Daoy (cell line): ENCODE measurements at places on chromosomes 7 and 10. TPM values are rescaled to one million over a fixed set of nuclear protein-coding genes. Genes with fewer than 3 reads are reported as not detected.

Gene FAM180A
- not detected in 2 replicates for total RNA-seq

Gene PLA2G12B
- not detected in 2 replicates for total RNA-seq

Gene RBP4
- total RNA-seq, result not detected in 2 replicates

DNA sequence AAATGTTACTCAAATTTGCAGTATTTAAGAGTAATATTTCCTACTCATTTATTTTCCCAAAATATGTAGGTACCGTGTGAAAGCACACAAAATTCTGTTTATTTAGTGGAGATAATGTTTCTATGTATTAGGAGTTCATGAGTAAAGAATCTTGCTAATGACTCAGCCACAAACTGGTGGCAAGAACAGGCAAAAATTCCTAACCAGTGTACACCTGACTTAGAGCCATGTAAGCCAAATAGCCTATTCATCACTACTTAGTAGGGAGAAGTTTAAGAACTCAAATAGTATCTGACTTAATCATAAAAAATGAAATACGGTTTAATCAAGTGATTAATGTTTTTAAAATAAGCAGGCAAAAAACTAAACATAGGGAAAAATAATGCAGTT lies 169.0 kb downstream of the SRPK2 start:
- DNase-seq, result peak; percentile 66

Gene TRPV5
- total RNA-seq, result 0.06 TPM in 1 of 2 replicates, not detected in the other

DNA sequence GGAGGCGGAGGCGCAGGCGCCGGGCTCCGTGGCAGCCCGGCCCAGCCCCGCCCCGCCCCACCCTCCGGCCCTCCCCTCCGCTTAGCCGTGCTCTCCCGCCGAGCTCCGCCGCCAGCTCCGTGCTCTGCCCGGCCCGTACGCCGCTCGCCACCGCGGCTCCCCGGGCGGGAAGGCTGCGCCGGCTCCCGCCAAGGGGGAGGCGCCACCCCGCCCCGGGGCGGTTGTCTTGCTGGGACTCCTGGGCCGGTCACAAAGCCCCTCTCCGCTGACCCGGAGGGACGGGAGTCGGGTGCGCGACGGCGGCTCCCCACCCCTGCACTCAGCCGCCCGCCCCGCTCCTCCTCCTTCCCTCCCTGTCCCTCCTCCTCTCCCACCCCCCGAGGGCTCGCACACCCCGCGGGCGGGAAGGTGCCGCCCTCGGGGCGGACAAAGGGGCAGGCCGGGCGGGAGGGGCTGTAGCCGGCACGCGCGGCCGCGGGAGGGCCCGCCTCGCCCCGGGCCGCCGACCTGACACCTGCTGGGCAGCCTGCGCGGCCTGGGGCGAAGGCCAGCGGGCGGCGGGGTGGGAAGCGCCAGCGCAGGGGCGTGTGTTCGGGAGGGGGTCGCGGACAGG lies 11.5 kb upstream of the SP8 start:
- DNase-seq, result peak; percentile 91

Gene SPDYE1
- total RNA-seq, result not detected in 2 replicates

Gene CTAGE8
- 0.09 and 0.23 TPM in 2 replicates for total RNA-seq

- no peak for DNase-seq
These were observed 78.1 kb downstream of the C10orf105 start for GRCh38 chr10:71641449-71641848.

- DNase-seq, result no peak
These were observed 637.0 kb downstream of the ZNF716 start for GRCh38 chr7:58086871-58087535.

Gene ANKRD22
- not detected in 2 replicates for total RNA-seq

- no peak for DNase-seq
These were observed 69.7 kb upstream of the MGMT start for GRCh38 chr10:129397198-129397974.

- no peak for DNase-seq
These were observed 9.1 kb downstream of the GOT1 start for GRCh38 chr10:99421233-99421739.

- DNase-seq, result no peak
These were observed 213.8 kb downstream of the DNAJB6 start for GRCh38 chr7:157550300-157551275.

- DNase-seq, result no peak
These were observed 66.6 kb downstream of the TLL2 start for GRCh38 chr10:96446966-96447596.

Gene FLNC
- 67.5 and 81.1 TPM in 2 replicates for total RNA-seq

Gene RPEL1
- total RNA-seq, result 0.06 TPM in 2 replicates

Gene LIPN
- not detected in 2 replicates for total RNA-seq

- no peak for DNase-seq
These were observed 156.9 kb upstream of the GDF10 start for GRCh38 chr10:47143072-47143471.

- DNase-seq, result peak; percentile 85
These were observed 160.8 kb downstream of the CREB5 start for GRCh38 chr7:28573059-28573553.

- peak; percentile 75 for DNase-seq
These were observed 45.3 kb upstream of the BAMBI start for GRCh38 chr10:28631896-28632583.

DNA sequence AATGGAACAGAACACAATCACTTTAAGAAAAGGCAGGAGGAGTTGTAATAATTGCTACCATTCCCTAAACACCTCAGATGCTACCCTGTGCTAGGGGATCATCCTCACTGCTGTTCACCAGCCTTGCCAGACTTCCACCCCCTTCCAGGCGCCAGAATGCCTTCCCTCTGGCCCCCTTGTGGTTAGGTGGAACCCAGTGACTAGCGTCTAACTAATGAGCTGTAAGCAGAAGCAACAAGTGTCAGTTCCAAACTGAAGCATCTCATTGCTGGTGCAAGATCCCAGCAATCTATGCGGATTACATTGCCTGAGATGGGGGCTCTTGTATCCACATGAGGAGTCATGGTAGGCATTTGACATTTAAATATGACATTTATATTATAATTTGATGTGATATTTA lies 86.6 kb downstream of the FRMD4A start:
- DNase-seq, result peak; percentile 56

GRCh38 chr7:136278057-136278456 lies 300.9 kb upstream of the MTPN start:
- no peak for DNase-seq

DNA sequence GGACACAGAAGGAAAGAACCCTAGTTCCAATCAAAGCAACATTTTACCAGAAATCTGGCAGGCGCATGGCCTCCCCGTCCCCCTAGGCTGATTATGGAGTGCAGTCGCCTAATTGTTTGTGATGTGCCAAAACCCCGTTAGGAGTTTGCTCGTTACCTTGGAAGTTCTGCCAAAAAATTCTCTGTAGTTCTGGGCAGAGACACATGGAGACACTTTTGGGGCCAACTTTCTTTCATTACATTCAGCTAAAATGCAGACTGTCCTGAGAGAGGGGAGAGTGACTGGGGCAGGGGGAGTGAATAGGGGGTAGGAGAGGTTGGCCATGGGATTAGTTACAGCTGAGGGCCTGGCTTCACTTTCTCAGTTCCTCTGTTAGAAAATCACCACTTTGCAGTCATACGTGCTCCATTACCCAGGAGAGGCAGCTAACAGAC lies 158.0 kb upstream of the NPVF start:
- DNase-seq, result no peak

Gene MYH16
- total RNA-seq, result 0.51 TPM in 1 of 2 replicates, not detected in the other

GRCh38 chr7:21757537-21758282 lies 188.0 kb downstream of the CDCA7L start:
- DNase-seq, result no peak

DNA sequence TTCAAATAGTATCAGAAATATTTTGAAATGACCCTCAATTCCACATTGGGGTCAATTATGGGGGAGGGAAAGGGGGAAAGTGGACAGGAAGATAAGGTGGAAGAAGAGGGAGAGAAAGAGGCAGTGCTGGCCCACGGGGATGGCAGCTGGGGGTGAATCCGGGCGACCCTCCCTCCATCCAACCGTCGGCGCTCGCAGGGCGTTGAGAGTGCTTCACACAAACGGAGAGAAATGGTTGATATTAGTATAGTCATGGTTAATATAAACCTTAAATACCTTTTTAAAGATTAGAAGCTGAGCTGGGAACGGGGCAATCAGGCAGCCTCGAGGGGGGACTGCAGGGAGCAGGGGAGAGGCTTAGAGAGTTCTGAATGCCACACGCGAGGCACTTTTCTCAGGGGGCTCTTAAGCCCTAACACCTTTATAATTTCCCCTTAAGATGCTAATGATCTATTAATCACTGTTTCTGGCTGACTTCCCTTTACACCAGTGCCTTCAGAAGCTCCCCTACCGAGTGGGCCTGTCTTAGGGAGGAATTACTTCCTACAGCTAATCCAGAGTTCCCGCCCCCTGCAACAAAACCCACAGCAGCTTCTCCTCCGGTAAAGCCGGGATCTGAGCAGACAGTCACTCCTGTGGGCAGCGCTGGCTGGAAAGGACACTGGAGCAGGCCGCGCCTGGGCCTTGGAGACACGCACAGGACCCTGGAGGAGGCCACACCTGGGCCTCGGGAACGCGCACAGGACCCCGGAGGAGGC lies 39.5 kb downstream of the PRKAG2 start:
- peak; percentile 24 for DNase-seq

Gene C10orf143
- 0.03 and 0.46 TPM in 2 replicates for total RNA-seq

DNA sequence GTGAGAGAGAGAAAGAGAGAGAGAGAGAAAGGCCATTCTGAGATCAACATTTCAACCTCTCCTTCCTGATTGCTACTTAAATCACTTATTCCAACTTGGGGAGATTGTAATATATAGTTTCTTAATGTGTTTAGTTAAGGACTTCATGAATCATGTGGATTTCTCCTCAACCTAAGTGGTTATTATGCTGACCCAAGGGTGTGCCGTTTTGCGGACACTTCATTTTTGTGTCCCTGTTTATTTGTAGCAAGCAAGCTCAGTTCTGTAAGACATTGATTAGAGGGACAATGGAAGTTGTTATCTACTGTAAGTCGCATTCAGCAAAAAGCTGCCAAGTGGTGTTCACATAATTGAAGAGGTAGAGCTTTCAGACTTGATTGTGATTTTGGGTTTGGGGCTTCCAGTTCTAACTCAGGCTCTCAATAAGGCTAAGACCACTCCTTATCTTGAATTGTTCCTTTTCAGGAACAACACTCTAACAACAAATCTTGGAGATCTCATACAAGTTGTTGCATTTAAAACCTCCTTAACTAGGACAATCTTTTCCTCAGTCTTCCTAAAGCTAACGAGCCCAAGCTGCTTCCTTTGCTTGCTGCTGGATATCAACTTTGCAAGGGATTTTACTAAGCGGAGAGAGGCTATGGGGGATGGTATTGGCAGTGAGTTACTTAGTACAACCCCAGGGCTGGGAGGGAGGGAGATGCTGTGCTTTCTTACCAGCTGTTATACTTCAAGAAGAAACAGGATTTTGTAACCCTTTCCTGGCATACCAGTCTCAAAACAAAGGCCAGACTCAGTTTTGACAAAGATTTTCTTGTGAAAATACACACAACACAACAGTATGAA lies 19.8 kb upstream of the COL1A2 start:
- peak; percentile 56 for DNase-seq

Gene VAX1
- total RNA-seq, result 1.0 and 2.3 TPM in 2 replicates

DNA sequence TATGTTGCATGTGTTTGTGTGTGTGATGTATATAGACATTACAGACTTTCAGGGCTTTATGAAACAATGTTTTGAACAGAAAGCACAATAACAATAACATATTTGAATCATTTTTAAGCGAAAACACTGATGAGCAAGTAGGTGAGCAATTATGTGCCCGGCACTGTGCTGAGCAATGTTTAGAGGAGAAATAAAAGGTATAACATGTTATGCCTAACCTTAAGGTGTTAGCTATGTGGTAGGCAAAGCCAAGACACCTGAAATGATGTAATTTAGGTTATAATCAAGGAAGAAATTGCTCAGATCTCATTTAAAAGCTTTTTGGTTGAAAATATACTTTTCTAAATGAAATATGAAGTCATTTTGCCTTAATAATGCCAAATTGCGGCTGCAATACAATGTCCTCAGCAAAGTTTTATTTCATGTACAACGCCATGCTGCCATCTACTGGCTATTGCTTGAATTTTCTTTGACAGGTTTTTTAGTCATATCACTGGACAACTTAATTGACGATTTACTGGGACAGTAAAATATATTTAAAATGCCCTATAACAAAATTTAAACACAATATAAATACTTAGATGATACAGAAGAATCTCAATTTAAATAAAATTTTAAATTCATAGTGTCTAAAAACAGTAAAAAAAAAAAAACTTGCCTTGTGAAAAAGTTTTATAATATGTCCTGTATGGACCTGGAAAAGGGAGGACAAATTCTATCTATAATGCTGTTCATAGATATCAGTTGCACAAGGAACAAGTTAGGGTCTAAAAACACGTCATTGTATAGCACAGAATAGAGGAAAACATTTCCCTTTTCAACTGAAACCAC lies 131.1 kb upstream of the CDK1 start:
- peak; percentile 50 for DNase-seq

Gene IKZF1
- 4.2 and 5.2 TPM in 2 replicates for total RNA-seq

DNA sequence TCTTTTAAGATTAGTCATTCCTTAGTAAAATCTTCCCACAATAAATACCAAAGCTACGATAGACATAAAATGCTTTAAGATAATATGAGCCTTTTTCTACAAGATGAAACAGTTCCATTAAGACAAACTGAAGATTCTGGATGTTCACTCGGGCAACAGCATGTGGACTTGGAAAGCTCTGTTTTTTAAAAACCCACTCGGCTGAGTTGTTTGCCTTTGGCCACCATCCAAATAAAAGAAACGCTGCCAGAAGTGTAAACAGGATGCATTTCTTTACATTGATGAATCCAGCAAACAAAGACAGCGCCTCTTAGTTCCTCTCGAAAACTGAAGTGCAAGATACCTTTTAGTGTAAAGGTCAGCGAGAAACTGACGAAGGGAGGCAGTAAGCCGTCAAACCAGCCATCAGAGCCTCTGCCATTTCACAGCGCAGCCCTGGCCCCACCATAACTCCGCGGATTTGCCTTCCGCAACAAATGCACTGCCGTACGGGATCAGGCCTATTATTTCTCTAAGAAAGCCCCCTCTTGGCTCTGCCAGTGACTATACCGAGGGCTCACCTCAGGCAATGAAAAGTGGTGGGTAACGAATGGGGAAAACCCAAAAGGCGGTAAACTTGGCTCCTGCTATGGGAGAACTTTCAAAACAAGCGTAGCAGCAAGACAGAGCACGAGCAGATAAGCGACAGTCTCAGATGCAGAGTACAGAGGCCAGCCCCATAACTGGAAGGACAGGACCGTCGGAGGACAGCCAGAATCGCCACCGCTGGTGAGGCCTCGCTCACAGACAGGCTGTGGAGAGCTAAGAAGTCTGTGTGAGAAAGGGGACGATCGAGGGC lies 41.4 kb downstream of the GNA12 start:
- no peak for DNase-seq

- DNase-seq, result no peak
These were observed 10.4 kb downstream of the JCAD start for GRCh38 chr10:30048768-30049517.

GRCh38 chr7:2157473-2158279 lies 75.1 kb downstream of the MAD1L1 start:
- DNase-seq, result peak; percentile 90

DNA sequence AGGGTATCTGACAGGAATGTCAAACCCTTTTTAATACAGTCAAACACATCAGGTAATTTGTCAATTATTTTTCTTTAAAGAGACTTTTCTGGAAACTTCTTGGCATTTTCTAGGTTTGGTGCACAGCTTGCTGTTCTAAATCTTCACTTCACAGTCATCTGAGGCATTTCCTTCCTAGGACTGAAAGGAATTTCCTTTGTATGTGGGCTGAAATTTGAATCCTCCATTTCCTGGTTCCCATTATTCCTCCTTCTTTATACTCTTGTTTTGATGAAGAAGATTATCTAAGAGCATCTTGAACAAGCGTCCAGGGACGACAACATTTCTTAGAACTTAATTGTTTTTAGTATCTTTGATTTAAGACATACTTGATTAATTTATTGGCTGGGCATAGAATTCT lies 24.9 kb downstream of the CALD1 start:
- no peak for DNase-seq

- DNase-seq, result no peak
These were observed 311.1 kb upstream of the SHH start for GRCh38 chr7:156123362-156123761.

Gene HHEX
- not detected in 2 replicates for total RNA-seq
